Testis (tissue), 5 donors: ENCODE measurements at places on chromosomes 1 and 21. TPM values are rescaled to one million over a fixed set of nuclear protein-coding genes. Genes with fewer than 3 reads are reported as not detected.

- H3K27me3 ChIP-seq = no peaks in the 10 kb centered on the region
- peaks cover 14% of the 10 kb centered on the region for H3K4me1 ChIP-seq
- no peaks in the 10 kb centered on the region for H3K36me3 ChIP-seq
- DNase-seq = peak; percentile 84
- H3K4me3 ChIP-seq = peak overlapping the region; percentile 93
- H3K27ac ChIP-seq = peak overlapping the region; percentile 98
These were observed 539 bp downstream of the LAMC1 start for GRCh38 chr1:183023601-183024316.

The KRTAP11-1 gene
- total RNA-seq = 2.8 TPM

The DIO1 gene
- 0.81 TPM for total RNA-seq

DNA sequence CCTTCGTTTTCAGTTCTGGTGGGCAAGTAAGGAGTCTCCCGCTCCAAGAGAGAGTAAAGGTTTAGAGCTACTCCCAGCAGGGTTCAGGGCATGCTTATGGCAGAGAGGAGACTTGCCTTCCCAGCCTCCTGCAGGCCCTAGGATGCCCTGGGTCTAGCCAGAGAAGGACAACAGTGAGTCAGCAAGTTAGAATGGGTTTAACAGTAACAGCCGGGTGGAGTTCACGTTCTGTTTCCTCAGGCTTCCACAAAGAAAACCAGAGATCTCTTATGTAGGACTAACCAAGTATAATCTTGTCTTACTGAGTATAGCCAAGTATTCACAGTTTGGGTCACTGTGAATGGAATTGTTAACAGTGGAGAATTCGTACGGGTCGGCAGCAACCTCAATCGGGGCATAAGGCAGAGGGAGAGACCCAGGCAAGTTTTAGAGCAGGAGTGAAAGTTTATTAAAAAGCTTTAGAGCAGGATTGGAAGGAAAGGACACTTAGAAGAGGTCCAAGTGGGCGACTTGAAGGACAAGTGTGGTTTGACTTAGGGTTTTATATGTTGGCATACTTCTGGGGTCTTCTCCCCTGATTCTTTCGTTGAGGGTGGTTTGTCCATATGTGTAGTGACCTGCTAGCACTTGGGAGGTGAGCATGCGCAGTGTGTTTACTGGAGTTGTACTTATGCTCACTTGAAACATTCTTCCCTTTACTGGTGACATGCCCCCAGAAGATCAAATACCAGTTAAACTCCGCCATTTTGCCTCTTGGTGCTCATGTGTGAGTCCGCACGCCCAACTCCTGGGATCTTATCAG is 4.5 kb downstream of the OVAAL start:
- H3K27ac ChIP-seq = no peak overlapping the region
- H3K4me3 ChIP-seq = no peak overlapping the region
- DNase-seq = no peak
- H3K27me3 ChIP-seq = no peaks in the 10 kb centered on the region

The ACTN2 gene
- 39.8 TPM for total RNA-seq
